Activated CD4-positive, alpha-beta T cell treated with anti-CD3 and anti-CD28 coated beads for 48 hours (primary cell): ENCODE measurements at places on chromosomes 1 and 21.

DNA sequence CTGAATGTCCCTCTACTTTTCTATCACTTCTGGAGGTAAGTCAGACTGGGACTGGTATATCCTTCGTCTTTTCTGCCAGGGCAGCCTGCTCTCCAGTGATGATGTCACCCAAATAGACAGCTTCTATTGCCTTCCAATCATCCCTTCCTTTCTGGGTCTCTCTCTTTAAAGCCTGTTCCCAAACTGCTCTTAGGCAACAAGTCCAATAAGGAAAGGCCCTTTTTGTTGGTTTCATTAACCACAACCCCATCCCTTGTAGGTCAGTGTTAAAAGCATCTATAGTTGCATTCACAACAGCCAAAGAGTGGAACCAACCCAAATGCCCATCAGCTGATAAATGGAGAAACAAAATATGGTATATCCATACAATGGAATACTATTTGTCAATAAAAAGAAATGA is 114.4 kb downstream of the CNIH3 start:
- no peak for DNase-seq

- DNase-seq, result no peak
Measured at GRCh38 chr1:1237874-1238701, 6.1 kb downstream of the B3GALT6 start.

- DNase-seq, result no peak
Measured at GRCh38 chr1:192756314-192756713, 52.5 kb upstream of the RGS2 start.

DNA sequence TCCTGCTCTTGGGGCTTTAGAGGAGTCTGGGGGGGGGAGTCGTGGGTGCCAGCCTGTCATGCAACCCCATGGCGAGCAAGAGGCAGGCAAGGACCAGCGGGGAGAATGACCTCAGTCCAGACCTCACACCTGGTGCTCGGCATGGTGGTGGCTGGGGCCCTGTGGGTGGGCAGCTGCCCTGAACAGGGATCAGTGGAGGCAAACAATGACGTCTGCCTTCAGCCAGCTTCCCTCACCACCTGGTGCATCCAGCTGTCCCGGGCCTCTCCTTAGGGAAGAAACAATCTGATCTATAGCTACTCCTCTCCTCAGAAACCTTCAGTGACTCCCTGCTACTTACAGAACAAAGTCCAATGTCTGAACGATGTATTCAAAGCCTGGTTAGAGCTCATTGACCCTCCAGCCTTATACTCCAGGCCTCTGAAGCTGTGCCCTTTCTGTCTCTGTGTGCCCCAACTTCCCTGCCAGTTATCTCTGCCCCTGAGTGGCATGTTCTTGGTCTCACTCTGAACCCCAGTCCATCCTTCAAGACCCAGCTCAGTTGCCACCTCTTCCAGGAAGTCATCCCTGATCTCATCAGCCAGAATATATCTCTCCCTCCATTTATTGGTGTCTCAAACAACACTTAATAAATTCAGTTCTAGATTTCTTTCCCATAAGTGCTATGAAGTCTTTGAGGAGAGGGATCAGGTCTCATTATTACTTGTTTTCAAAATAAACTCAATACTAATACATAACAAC is 6.6 kb downstream of the PADI2 start:
- no peak for DNase-seq

- DNase-seq, result no peak
Measured at GRCh38 chr1:205583461-205584130, 48.2 kb downstream of the ELK4 start.

- no peak for DNase-seq
Measured at GRCh38 chr1:156247460-156248322, at the start of gene PAQR6. PAQR6 (minus strand) TSS chr1:156248056; CDS start chr1:156246731, 1,325 bp downstream.

GRCh38 chr1:208357644-208358507 is 113.7 kb upstream of the PLXNA2 start:
- no peak for DNase-seq

DNA sequence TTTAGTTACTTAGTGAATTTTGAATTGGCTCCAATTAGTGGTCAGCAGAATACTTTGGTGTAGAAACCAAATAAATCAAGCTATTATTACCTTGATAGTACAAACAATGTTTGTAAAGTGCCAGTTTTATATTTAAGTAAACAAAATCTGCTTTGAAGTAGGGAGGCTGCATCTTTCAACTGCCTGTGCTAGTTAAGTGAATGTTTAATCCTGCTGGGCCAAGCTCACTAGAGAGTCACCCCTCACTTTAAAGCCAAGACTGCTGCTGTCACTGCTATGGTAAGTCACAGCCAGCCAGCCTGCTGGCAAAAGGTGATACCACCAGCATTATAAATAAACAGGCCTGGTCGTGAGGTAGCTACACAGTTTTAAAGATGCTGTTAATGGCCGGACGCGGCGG is 10.3 kb upstream of the CFAP126 start:
- DNase-seq, result no peak
